Astrocyte of the spinal cord (primary cell): ENCODE measurements at places on chromosomes 11 and 22.

- no peak for DNase-seq
Measured at GRCh38 chr11:36657610-36658267, 59.7 kb upstream of the RAG2 start.

DNA sequence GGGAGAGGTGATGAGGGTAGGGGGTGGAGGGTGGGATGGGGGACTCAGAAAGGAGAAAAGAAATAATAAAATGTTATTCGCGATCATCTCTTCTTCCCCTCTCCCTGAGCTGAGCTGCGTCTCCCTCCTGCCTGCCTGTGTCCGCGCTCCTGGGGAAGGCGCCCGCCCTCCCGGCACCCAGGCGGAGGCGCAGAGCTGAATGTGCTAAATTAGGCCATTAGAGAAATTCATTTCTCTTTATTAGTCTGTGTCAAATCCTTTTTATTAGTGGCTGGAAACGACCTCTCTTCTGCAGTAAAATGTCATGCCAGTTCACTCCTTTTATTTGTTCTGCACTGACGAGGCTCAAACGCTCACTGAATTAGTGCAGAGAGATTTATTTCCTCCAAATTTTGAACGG lies 116.1 kb downstream of the FEZ1 start:
- no peak for DNase-seq

GRCh38 chr11:121576531-121576930 lies 123.8 kb upstream of the SORL1-AS1 start:
- no peak for DNase-seq

DNA sequence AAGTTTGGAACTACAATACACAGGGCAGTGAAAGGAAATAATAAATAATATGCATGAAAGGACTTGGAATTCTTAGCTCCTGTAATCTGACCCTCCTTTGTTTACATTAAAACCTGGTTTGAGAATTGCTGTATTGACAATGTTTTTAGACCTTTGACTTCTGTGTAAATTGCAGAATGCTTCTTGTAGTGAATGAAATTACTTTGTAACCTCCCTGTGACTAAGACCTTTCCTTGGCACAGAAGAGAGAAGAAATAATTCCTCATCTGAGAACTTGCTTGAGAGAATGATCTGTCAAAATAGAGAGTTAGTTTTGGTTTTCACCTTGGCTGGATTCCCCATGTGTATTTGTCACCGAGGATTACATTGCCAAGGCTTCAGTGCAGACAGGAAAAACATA lies 640.0 kb upstream of the ANO5 start:
- no peak for DNase-seq

DNA sequence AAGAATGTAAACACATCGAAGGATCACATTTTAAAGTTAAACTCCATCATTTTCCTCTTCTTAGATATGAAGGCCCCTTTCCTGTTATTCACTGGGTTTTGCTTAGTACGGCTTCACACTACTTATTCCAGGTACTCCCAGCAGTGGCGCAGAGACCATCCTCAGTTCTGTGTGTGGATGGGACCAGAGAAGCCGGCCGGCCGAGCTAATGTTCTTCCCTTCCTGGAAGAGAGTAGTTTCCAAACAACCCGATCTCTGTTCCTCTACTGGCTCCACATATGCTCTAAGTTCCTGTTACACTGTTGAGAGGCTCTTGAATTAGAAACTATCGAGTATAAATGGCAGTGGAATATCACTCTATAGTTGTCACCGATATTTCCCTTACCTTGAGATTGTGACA lies 684 bp upstream of the NFRKB start:
- no peak for DNase-seq

GRCh38 chr11:44852159-44852747 lies 98.4 kb downstream of the TP53I11 start:
- no peak for DNase-seq

DNA sequence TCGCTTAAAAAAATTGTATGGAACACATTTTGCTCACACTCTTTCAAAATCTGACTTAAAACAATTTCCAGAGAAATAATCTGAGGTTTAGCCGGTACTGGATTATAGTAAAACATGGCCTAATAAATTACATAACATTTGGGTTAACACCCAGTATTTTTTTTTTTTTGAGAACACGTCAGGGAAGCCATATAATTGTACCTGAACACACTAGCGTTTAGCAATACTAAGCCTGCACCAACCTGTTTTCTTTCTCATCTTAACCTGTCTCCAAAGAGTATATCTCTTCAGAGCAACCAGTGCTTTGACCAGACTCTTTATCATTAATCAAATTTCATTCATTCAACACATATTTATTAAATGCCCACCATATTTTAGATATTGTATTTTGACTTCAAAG lies 2.0 kb upstream of the POGLUT3 start:
- no peak for DNase-seq

DNA sequence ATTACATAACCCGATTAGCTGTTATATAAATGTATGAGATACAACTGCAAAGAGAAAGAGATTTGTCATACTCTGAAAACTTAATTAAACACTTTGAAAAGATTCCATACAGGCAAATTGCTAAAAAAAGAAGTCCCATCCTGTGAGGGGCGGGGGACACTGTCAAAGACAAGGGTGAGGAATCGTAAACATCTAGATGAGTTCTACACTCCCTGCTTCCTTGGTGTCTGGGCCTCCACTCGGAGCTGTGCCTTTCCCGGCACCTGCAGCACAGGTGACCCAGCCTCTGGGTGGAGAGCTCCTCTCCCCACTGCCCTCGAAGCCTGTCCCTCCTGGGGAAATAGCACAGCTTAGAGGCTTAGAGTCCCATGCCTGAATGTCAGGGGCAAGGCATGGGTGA lies 69.2 kb upstream of the CRYBB3 start:
- no peak for DNase-seq

DNA sequence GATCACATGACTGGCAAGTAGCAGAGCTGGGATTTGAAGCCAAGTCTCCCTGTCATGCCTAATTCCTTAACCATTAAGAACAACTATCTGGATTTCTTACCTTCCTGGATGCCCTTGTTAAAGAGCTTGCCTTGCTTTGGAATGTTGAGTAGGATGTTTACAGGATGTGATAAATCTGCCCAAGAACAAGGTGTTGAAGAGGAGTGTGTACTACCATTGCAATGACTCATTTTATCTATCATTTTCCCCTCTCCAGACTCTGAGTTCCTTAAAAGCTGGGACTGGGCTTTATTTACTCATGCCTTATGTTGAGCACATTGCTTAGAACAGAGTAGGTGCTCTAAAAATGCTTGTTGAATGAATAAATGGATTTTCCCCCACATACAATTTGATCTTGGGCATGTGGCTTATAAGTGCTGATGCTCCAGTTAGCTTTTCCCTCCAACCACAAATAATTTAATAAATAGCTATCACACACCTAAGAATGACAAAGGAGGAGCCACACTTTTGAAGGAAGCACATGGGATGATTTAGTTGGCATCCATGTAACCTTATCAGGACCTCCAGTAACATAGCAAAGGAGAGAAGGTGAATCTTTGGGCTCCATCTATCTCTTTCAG lies 268.6 kb upstream of the SESN3 start:
- DNase-seq = no peak

GRCh38 chr22:33570110-33570509 lies 350.2 kb downstream of the LARGE1 start:
- DNase-seq = no peak

DNA sequence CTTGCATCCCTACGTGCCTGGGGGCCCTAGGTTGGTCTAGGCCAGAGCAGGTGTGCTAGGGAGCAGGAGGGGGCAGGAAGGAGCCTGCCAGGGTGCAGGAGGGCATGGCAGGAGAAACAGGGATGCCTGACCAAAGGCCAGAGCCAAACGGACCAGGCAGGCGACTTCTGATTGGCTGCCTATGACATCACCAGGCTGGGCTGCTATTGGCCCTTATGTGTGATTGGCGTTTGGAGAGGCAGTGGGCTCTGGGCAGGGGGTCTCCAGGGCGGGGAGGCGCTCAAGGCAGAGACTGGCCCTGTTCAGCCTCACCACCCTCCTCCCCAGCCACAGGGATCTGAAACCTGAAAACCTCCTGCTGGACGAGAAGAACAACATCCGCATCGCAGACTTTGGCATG lies 44.4 kb downstream of the MOB2 start:
- no peak for DNase-seq

- no peak for DNase-seq
Measured at GRCh38 chr11:95135155-95135554, 45.5 kb downstream of the ENDOD1 start.

- DNase-seq = no peak
Measured at GRCh38 chr11:36077886-36078685, 134.2 kb downstream of the LDLRAD3 start.

DNA sequence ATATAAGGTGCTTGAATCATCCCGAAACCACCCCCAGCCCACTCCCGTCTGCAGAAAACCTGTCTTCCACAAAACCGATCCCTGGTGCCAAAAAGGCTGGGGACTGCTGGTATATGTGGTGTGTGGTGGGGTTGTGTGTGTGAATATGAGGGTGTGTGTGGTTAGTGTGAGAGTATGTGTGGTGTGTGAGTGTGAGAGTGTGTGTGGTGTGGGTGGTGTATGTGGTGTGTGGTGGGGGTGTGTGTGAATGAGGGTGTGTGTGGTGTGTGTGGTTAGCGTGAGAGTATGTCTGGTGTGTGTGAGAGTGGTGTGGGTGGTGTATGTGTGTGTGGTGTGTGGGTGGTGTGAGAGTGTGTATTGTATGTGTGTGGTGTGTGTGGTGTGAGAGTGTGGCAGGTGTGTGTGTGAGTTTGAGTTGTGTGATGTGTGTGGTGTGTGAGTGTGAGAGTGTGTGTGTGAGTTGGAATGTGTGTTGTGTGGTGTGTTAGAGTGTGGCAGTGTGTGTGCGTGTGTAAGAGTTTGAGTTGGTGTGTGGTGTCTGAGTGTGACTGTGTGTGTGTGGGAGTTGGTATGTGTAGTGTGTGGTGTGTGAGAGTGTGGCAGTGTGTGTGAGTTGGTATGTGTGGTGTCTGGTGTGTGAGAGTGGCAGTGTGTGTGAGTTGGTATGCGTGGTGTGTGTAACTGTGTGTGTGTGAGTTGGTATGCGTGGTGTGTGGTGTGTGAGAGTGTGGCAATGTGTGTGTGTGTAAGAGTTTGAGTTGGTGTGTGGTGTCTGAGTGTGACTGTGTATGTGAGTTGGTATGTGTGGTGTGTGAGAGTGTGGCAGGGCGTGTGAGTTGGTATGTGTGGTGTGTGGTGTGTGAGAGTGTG lies 6.5 kb downstream of the UPK3A start:
- no peak for DNase-seq

- no peak for DNase-seq
Measured at GRCh38 chr22:19571207-19571795, 47.1 kb upstream of the CLDN5 start.

GRCh38 chr11:1083621-1084551 lies 9.2 kb downstream of the MUC2 start:
- no peak for DNase-seq

DNA sequence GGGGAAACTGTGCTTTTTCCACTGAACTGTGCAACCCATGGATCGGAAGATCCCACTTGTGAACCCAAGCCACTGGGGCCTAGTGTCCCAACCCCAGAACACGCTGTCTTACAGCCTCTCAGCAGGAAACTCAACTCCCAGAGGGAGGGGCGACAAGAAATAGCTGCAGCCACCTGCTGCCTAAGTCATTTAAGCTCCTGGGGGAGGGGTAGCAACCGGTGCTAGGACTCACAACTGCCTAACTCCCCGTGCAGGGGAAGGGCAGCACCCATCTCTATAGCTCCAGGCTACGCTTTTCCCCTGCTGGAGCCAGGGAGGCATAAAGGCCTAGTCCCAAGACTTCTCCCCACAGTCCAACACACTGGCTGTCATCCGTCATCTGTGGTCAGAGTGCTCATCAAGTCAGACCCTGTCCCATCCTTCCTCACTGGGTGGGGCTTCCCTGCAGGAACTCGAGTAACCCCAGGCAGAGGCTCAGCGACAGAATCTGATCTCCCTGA lies 363.0 kb downstream of the LUZP2 start:
- no peak for DNase-seq

GRCh38 chr11:78265326-78265725 lies 76.6 kb downstream of the USP35 start:
- no peak for DNase-seq

DNA sequence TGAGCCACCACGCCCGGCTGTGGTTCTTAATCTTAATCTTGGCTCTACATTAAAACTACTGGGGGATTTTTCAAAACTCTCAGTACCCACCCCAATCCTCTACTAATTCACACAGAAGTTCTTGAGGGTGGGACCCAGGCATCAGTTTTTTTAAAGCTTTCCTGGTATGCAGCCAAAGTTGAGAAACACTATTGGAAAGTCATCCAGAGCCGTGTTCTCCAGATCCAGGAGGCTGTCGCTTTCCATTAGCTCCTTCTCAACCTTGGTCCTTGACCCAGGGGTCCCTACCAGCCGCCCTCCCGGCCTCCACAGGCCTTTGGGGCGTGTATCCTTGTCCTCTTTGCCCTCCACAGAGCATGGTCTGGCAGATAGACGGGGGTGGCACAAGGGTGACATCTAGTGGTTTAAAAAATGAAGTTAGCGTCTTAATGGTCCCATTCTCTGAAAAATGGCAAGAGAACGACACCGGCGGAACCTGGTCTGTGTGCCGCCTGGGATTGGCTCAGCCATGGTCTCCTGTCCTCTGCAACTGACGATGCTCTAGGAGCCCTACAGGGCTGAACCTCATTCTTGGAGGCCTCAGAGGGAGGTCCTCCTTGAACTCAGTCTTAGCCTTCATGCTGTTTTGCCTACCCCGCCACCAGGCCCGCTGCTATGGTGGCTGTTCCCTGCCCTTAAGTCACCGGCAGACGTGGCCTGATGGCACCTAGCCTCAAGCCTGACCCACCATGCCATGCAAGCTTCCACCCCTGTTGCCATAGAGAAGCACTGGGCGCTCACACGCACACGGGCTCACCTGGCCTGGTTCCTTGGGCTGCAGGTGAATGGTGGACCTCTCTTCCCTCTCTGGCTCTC lies 152.0 kb upstream of the SYN3 start:
- DNase-seq = peak; percentile 4

- DNase-seq = no peak
Measured at GRCh38 chr11:117871784-117872183, 4.7 kb downstream of the FXYD6 start.
